ENCODE measurements at places on chromosomes 4 and X. TPM values are rescaled to one million over a fixed set of nuclear protein-coding genes. Genes with fewer than 3 reads are reported as not detected.

GRCh38 chrX:29257521-29257920 lies 670.3 kb downstream of the IL1RAPL1 start:
- DNase-seq = no peak

DNA sequence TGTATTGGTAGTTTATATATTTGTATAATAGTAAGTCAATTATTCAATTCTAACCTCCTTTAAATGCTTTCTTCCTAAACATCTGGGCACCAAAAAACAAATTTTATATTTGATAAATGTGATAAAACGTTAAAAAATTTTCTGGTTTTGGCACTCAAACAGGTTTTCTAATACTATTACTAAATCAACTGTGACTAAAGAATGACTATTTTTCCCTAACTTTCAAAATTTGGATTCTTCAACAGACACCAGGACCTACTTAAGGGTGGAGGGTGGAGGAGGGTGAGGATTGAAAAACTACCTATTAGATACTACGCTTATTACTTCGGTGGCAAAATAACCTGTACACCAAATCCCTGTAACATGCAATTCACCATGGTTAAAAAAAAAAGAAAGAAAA lies 555.5 kb downstream of the IL15 start:
- DNase-seq = no peak

DNA sequence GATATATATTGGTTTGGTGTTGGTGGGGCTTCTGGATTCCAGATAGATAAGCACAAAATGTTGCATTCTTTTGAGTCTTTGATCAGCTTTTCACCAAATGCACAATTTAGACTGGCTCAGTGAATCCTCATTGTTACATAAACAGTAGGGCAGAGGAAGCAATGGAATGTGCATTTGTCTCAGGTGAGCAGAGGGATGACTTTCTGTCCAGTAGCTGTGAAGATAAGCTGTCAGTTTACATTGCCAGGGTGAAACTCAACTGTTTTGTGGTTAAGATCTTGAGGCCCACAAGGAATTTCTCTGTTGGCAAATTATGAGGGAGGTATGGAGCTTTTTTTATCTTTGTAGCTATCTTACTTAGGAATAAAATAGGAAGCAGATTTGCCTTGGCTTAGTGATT lies 168.0 kb downstream of the GALNTL6 start:
- DNase-seq = no peak

DNA sequence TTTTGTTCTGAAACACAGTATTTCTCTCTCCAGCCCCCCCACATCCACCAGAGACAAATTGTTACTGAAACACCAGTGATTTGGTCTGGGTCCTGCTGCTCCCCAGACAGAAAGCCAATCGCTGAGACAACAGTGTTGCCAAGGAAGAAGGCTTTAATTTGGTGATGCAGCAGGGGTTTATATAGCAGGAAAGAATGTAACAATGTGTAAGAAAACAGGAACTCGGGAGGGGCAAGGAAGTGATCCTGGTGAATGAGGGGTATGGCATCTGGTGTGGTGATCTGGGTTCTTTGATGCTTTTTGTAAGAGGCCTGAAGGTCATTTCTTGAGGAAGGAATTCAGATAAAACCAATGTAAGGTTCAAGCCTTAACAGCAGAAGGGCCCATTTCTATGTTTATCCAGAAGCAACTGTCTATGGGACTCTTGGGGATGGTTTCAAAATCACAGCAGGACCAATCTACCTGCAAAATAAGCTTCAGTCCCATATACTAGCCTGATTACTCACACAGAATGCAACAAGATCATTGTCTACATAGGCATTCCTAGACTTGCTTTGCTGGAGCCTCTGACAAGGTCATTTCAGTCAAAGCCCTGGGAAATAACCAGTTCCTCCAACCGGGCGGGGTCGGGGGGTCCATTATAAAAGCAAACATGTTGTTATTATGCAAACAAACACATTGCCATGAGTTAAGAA lies 445.2 kb upstream of the ZFP42 start:
- no peak for DNase-seq

The SLC9B1 gene
- 3.3 TPM for total RNA-seq

The RWDD4 gene
- 24.9 TPM for total RNA-seq

GRCh38 chr4:176886135-176886534 lies 93.4 kb upstream of the VEGFC start:
- no peak for DNase-seq

- no peak for DNase-seq
Measured at GRCh38 chr4:29966386-29966785, 753.8 kb upstream of the PCDH7 start.

The SLC6A14 gene
- not detected for total RNA-seq

- DNase-seq = no peak
Measured at GRCh38 chr4:13633671-13634070, 6.1 kb upstream of the BOD1L1 start.

DNA sequence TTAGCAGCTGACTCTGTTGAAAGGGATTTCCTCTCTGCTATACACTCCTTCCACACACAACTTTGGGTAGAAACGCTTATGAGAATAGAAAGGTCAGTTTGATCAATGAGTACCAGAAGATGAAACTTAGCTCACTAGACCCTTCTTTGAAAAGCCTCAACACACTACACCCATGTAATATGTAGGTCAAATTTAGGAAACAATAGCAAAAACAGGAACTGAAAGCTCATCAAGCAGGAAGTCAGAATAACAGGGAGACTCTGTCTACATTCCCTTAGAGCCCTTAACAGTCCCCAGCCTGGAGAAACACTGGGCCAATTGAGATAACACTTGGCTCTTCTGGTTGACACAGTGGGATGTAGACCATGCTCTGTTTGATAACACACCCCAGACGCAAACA lies 30.7 kb downstream of the SRPX2 start:
- no peak for DNase-seq

DNA sequence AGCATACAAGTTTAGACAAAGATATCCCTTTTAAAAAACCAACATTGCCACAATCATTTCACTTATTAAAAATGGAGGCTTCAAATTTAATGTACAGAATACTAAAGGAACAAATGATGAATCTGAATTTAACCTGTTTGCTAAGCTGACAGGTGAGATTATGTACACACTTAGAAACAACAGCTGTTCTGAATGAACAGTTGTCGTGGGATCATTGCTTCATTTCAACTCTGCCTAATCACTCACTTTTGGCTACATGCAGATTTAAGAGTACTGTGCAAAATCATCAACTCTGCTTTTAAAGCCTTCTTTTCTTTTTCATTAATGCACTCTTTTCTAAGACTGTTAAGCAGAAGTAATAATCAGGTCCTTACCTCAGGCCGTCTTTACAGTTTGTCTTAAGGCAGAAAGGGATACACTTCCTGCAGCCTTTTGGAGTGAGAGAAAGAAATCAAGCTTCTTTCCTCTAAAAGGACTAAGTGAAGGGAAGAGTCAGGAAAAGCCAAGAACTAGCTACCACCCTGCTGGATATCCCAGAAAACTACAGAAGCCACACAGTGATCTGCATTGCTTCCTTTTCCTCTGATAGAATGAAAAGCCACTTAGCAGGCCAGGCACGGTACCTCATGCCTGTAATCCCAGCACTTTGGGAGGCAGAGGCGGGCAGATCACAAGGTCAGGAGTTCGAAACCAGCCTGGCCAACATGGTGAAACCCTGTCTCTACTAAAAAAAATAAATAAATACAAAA lies 54.7 kb upstream of the NPNT start:
- no peak for DNase-seq

- DNase-seq = no peak
Measured at GRCh38 chr4:94339779-94340178, 2.9 kb downstream of the HPGDS start.

DNA sequence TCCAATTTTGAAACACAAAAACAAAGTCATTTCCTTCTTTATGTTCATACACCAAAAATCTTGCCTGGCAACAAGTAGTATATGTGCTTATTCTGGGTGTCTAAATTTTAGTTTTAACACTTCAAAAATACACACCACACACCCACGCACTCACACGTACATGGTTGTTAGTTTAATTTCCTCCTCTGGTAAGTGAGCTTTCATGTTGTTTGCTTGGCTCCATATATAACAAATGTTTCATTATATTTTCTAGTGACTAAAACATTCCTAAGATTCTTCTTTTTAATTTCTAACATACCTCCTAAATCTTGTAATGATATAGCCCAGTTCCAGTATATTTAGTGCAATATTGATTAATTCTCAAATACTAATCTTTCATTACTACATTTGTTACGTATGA lies 80.9 kb downstream of the PRDM5 start:
- DNase-seq = no peak

- no peak for DNase-seq
Measured at GRCh38 chr4:168667376-168667775, 170.5 kb downstream of the PALLD start.

The IBSP gene
- total RNA-seq = not detected

Measured in right atrium auricular region (tissue), 2 donors.